BJ (cell line): ENCODE measurements at places on chromosomes 2 and 18.

- DNase-seq = no peak
Measured at GRCh38 chr2:109633284-109633961, 19.3 kb downstream of the SOWAHC start.

DNA sequence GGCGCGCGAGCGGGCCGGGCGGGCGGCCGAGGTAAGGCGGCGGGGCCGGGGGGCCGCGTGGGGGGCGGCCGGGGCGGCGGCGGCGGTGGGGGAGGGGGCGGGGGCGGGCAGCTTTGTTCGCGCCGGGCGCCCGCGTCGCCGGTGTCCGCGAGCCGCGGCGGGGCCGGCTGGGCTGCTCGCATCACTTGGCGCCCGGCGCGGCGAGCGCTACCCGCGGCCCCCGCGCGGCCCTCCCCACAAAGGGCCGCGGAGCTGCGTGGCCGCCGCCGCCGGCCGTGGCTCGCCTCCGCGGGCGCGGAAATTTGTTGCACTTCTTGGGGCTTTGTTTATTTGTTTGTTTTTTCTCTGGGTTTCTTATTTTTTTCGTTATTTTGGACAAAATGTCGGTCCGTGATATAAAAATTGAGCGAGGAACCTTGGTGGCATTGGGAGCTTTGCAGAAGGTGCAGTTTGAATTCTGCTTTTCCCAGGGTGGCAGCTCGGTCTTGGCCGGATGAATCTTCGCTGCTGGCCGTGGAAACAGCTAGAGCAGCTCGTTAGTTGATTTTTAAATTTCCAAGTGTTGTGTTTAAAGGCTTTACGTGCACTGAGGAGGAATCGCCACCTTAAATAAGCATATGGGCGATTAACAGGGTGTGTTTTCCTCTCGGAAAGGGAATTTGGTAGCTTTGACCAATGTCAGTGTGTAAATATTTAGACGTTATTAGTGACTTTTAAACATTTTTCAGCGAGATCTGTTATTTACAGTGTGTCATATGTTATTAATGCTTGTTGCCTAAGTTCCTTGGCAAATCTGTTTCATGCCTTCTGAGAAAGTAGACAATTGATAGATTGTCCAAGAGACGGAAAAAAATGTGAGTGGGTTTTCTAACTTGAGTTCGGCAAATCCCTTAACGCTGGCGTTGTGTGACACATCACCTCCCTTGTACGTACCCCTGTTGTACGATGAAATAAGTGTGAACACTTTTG lies 822 bp downstream of the UBE2E3 start:
- no peak for DNase-seq

DNA sequence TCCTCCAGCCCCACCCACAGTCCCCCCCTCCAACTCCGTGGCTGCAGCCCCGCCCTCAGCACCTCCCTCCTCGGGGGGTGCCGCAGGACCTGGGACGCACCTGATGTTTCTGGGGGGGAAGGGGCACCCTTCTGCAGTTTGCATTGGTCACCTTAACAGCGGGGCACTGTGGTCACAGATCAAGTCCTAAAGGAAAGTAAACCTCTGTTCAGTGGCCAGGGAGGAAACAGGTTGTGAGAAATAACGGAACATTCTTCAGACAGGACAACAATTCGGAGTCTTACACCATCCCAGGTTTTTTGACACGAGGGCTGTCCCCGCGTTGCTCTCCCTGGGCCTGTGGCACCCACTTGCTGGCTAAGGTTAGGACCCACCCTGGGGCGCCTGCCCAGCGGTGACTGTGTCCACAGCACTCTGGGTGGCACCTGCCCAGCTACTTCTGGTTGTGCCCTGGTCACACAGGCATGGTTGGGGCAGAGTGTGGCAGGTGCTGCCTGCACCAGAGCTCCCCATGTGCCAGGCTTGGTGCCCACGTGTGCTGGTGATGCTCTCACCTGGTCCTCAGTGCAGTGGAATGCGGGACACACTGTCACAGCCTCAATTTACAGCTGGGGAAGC lies 93.5 kb upstream of the OTOS start:
- DNase-seq = no peak

GRCh38 chr2:189580658-189581353 lies at the start of gene SLC40A1:
Gene SLC40A1 (minus strand): TSS chr2:189580786. CDS start chr2:189580460, 326 bp downstream.
- no peak for DNase-seq

GRCh38 chr18:70047931-70048603 lies 100.4 kb upstream of the CD226 start:
- peak; percentile 19 for DNase-seq

- no peak for DNase-seq
Measured at GRCh38 chr2:214401580-214401979, 9.3 kb upstream of the VWC2L start.

GRCh38 chr2:39265315-39265714 lies 21.5 kb upstream of the CDKL4 start:
- no peak for DNase-seq

GRCh38 chr2:54704238-54704637 lies 19.2 kb upstream of the EML6 start:
- DNase-seq = no peak

DNA sequence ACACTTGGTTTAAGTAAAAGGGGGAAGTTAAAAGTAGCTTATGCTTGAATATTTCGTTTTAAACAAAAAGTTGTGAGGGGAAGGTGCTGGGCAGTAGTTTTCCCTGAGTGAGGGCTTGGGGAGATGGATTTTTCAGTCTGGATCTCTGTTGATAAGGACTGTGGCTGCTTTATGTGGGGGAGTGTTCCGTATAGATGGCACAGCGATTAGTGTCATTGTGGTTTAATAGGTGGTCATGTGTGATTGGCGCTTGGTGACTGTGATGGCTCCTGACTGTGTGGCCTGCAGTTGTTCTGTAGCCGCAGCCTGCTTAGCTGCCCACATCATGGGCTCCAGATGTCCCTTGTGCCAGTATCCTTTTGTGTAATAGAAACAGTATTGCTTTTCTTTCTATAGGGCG lies 156.2 kb downstream of the WDSUB1 start:
- no peak for DNase-seq

DNA sequence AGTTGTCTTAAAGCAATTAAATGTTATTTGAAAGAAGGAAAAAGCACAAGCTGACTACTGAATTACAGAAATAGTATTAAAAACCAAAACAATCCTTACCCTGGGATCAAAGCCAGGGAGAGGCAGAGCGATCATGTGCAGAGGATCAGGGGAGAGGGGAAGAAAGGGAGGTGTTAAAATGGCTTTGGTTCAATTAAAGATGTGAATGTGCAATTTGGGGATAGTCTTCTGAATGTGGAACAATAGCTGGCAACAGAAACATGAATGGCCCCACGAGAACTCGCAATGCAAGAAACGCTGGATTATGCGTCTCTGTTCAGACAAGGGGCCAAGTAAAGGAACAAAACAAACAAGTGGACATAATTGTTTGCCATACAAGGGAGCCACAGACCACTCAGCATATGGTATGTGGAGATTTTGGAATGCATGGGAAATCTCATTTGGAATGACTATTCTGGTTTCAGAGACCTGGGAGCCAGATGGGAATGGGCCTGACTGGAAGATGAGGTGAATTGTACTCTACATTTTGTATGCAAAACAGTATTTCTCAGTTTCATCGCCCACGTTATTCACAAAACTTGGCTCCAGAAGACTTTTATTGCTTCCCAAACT lies 155.4 kb downstream of the SLC4A3 start:
- DNase-seq = peak; percentile 8

- DNase-seq = no peak
Measured at GRCh38 chr18:62954366-62954765, 239.0 kb downstream of the PHLPP1 start.

- no peak for DNase-seq
Measured at GRCh38 chr2:226208726-226209125, 590.9 kb downstream of the IRS1 start.

- DNase-seq = no peak
Measured at GRCh38 chr2:68404164-68404563, 39.1 kb downstream of the PLEK start.

GRCh38 chr18:74861154-74861553 lies 263.5 kb downstream of the ZNF407 start:
- no peak for DNase-seq

- no peak for DNase-seq
Measured at GRCh38 chr2:27000995-27001394, 30.6 kb downstream of the MAPRE3 start.

- no peak for DNase-seq
Measured at GRCh38 chr2:68303033-68303901, 16.5 kb downstream of the CNRIP1 start.

- peak; percentile 45 for DNase-seq
Measured at GRCh38 chr2:12155303-12156051, 409.0 kb downstream of the LPIN1 start.

DNA sequence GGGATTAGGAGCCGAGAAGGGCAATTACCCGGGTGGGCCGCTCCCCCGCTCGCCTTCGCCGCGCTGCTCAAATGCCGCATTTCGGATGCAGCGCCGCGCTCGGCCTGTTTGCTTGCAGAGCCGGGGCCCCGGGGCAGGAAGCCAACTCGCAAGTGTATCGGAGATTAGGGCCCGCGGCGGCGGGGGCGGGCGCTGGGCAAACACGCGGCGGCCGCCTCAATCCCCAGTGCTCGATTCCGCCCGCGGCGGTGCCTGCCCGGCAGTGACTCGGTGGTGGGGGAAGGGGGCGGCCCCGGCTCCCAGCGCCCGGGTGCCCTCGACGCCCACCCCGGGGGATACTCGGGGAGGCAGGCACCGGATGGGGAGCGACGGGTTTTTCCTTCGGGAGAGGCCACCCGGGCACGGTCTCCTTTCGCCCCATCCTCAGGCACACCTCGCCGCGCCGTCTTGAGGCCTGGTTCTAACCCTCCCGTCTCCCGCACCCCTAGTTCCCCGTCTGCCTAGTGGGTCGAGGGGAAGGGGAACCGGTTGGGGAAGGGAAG lies 26.6 kb upstream of the NOTO start:
- DNase-seq = no peak

GRCh38 chr18:48455555-48456478 lies 46.6 kb upstream of the ZBTB7C start:
- peak; percentile 69 for DNase-seq

DNA sequence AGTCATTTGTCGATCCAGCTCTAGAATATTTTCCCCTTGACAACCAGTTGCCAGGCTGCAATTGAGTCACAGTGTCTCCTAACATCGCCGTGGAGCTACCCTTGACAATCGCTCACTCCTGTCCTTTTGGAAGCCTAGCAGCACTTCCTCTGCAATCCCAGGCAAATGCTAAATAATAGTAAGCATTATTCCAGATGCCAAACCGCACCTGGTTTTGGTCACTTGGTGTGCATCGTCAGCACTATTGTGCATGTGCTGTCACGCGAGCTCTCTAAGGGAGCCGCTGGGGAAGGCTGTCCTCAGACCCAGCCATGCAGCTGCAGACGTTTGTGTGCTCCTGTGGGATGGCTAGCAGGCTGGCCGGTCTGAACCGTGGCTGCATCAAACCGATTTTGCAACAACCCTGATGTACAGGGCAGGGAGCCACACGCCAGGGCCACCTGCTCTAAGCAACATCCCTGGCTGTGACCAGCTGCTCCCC lies 549.5 kb upstream of the ID2 start:
- DNase-seq = no peak

- no peak for DNase-seq
Measured at GRCh38 chr18:10515456-10515855, 10.4 kb upstream of the NAPG start.

DNA sequence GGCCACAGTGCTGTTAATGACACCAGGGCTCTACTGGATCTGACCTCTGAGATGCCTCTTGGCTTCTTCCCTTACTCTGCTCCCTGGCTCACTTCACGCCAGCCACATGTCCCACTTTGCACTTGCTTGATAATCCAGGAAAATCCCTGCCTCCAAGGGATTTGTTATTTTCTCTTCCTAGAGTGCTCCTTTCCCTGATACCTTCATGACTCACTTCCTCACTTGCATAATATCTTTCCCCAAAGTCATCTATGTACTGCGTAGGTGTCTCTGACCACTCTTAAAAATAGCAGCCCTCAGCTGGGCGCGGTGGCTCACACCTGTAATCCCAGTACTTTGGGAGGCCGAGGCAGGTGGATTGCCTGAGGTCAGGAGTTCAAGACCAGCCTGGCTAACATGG lies 572.3 kb downstream of the PLCL1 start:
- no peak for DNase-seq

DNA sequence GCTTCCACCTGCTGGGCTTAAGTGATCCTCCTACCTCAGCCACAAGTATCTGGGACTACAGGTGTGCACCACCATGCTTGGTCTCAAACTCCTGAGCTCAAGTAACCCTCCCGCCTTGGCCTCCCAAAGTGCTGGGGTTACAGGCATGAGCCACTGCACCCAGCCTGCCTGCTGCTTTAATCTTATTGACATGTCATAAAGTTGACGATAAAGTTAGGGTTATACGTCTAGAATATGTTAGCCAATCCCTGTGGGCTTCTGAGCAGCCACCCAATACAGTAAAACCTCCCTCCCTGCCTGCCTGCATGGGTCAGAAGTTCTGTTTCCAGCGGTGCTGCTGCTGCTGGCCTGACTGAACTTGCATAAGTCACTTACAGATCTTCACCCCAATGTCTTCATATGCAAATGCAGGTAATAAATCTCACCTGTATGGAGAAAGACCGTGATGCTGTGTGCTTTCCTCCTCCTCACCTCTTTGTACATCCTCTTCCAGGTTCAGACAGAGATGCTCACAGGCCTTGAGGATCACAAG lies 30.1 kb downstream of the TGIF1 start:
- no peak for DNase-seq

DNA sequence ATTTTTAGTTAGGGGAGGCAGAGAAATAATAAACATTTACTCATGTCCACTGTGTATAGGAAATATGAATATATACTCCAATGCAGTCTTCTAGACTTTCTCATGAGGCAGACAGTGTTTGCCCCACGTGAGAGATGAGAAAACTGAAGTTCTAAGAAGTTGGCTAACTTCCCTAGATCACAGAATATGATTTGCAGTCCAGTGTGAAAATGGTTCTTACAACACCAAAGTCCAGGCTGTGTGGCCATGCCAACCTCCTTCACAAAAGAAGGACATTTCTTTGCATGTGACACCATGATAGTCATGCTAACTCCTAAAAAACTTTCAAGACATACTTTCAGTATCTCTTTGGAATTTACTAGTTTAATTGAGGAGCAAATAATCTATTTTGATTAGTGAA lies 143.7 kb downstream of the IRS1 start:
- DNase-seq = no peak

DNA sequence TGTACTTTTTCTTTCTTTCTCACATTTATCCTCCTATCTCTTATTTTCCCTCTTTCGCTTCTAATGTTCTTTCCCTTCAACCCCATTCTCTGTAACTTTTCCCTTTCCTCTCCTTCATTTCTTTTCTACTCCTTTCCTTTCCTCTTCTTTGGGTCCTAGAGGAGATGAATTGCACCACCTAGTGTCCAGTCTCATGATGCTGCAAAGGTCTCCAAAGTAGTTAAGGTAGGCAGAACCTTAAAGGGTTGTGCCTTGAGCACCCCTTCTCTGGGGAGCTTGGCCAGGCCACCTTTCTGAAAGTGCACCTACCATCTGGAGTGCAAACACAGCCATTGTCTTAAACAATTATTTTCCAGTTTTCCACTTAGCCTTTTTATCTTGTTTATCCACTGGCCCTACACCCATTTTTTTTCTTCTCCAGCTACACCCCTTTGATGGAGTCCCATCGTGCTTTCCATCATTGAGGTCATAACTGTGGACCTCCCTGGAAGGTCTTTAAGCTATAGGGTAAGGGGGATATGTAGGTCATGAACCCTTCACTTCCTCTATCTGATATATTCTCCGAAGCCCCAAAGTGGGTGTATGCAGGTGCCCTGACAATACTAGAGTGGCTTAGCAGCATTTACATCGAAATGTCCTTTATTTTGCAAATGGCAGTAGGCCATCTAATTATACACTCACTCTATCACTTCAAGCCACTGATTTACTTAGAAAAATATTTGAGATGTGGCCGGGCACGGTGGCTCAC lies 155.9 kb downstream of the ESCO1 start:
- no peak for DNase-seq
